ENCODE measurements at places on chromosomes 3 and 15.

GRCh38 chr15:90582553-90582952 lies 52.8 kb downstream of the CRTC3 start:
- DNase-seq: no peak

- no peak for DNase-seq
Measured at GRCh38 chr3:155218462-155218861, 75.0 kb downstream of the STRIT1 start.

DNA sequence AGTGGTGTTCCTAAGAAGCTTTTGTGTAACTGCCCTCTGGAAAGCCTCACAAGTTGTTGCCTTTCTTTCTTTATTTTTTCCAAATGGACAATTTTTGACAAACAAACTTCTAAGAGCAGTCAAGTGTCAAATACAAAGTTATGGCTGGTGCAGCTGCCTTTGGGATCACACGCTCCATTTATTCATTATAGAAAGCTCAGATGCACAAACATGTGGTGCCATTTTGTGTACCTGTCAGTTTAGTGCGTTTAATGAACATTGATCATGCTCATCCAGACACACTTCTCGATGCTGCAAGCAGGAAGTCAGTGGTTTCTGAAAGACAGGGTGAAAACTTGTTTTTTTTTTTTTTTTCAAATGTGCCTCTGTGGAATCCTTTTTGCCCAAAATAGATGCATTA lies 324.5 kb downstream of the CNTN4 start:
- no peak for DNase-seq

- no peak for DNase-seq
Measured at GRCh38 chr15:62737551-62737950, 305.0 kb upstream of the TPM1 start.

- no peak for DNase-seq
Measured at GRCh38 chr15:48170981-48171380, 7.1 kb downstream of the MYEF2 start.

DNA sequence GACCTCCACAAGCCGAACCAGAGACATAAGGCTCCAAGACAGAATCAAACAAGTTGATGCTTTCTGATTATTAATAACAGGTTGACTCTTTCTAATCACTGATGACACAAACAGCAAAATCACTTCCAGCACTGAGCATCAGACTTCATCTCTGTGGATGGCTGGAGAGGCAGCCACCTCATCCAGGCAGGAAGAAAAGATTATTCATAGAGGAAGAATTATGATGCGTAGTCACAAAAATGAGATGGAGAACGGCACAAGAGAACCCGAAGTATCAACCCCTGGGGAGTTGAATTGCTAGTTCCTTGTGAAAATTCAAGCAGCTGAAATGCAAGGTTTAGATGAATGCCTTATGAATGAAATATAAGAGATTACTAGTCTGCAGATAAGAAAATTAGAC lies 49.9 kb upstream of the LMCD1 start:
- no peak for DNase-seq

DNA sequence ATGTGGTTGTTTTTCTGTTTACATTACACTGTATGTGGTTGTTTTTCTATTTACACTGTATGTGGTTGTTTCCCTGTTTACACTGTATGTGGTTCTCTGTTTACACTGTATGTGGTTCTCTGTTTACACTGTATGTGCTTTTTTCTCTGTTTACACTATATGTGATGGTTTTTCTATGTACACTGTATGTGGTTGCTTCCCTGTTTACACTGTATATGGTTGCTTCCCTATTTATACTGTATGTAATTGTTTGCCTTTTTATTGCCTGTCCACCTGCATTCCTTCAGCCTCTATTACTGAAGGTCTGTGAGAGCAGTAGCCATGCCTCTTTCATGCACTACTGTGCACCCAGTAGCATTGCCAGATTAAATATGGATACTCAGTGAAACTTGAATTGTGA lies 94.3 kb downstream of the MITF start:
- DNase-seq: no peak

DNA sequence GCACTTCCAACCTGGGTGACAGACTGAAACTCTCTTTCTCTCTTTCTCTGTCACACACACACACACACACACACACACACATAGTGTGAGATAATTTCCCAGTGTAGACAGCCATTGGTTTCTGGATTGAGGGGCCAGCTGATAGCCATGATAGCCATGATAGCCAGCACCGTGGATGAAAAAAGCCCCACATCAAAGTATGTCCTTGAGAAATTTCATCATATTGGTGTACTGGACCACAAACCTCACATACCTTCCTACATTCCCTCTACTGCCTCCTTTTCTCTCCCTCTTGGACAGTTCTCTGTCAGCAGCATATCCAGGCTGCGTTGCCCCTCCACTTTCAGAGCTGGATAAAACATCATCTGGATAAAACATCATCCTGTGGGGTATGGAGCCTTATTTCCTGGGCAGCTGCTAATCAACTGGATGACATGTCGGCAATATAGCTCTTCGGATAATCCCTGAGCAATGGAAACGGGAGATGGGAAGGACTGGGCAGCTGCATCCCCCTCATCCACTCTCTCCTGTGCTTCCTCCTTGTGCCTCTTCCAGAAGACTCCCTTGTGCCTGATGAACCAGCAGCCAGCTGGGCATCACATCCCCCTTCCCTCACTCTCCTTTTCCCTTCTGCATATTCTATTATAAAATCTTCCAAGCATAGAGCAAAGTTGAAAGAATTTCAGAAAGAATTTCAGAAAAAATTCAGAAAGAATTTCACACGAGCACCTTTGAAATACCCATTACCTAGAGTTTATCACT lies 39.3 kb downstream of the GRK7 start:
- DNase-seq: no peak

- no peak for DNase-seq
Measured at GRCh38 chr15:32656091-32656490, 14.6 kb downstream of the SCG5 start.

DNA sequence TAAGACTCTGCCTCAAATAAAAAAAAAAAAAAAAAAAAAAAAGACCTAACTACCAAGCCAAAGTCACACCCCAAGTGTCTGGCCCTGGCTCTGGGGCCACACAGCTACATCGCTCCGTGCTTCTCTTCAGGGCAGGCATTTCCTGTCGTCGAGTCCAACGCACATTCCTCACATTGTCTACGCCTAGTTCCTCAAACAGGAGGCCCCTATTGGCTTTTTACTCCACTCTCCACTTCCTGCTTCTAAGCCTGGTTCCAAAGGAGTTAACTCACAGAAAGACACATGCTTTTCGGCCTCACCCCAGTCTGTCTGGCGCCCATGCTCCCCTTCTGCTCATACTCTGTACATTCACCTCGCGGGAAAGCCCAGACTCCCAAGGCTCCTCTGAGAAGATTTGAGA lies 28.8 kb downstream of the KNG1 start:
- DNase-seq: no peak

DNA sequence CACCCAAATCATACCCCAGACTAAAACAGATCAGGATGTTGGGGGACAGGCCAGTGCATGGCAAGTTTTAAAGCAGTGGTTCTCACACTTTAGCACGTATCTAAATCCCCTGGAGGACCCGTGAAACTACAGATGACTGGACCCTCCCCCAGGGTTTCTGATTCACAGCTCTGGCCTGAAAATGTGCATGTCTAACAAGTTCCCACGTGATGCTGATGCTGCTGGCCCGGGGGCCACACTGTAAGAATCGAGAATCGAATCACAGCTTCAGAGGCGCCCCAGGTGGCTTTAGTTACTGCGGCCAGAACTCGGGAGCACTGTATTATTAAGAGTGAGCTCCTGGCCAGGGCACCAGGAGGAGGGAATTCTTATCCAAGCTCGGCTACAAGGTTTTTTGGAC lies 11.6 kb downstream of the ADAMTS17 start:
- DNase-seq: no peak

GRCh38 chr15:81882504-81882903 lies 163.3 kb downstream of the MEX3B start:
- no peak for DNase-seq

GRCh38 chr3:177340243-177340830 lies 143.1 kb upstream of the TBL1XR1 start:
- no peak for DNase-seq

Measured in stimulated activated CD4-positive, alpha-beta T cell treated with anti-CD3 and anti-CD28 coated beads, Interleukin-1b, Interleukin-23, amount 100 ng/mL, for 24 hours (primary cell).